Esophagus muscularis mucosa (tissue), 4 donors: ENCODE measurements at places on chromosomes 1 and 21. TPM values are rescaled to one million over a fixed set of nuclear protein-coding genes. Genes with fewer than 3 reads are reported as not detected.
A peak's percentile ranks its signal among the peaks of the same experiment; 100 is the strongest.

DNA sequence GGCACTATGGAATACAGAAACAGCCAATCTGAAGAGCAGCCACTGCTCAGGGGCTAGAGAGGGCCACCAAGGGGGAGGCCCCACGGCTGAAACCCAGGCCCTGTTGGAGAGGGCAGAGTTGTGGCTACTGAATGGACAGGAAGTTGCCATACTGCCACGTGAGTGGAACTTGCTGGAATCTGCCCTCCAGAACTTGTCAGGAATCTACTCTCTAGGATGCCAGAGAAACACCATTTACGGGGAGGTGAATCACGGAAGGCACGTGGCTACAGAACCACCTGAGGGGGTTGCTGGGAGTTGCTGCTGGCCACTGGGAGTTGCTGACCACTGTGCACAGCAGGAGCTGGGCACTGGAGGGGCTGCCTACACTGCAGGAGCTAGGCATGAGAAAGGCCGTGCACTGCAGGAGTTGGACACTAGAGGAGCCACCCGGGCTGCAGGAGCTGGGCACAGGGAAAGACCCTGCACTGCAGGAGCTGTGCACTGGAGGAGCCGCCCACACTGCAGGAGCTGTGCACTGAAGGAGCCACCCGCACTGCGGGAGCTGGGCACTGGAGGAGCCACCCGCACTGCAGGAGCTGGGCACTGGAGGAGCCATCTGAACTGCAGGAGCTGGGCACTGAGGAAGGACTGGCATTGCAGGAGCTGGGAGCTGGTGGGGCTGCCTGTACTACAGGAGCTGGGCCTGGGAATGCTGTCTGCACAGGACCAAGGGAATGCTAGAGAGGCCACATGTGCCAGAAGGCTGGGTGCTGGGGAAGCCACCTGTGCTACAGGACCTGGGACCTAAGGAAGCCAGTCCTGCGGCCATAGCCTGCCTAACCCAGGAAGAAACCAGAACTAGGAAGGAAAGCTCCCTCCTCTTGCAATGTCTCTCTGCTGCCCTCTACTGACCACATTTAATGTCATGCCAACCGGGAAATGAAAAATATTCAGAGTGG, 343.4 kb downstream of the MATN1 start:
- no peaks in the 10 kb centered on the region for H3K36me3 ChIP-seq

DFFA gene
- total RNA-seq = 17.9 TPM

GRCh38 chr1:204170494-204171155, 4.5 kb upstream of the REN start:
- no peaks in the 10 kb centered on the region for H3K4me1 ChIP-seq
- DNase-seq = no peak
- no peaks in the 10 kb centered on the region for H3K27me3 ChIP-seq
- H3K27ac ChIP-seq = no peak overlapping the region
- no peak overlapping the region for H3K4me3 ChIP-seq
- no peaks in the 10 kb centered on the region for H3K36me3 ChIP-seq

DNA sequence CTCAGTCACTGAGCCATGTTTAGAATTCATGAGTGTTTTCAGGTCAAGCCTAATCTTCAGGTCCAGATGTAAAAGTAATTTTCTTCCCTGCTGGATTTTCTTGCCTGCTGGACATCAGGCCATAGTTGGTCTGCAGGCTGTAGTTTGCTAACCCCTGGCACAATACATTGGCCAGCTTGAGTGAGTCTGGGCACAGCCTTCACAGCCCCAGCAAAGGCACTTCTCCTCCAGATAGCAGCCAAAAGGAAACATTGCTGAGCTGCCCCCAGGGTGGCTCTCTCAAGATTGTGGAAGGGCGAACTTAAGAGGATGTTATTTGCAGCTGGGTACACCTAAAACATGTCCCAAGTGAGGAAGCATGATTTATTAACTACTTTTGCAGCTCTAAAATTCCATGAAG, 126.8 kb downstream of the PIK3R3 start:
- peak; percentile 21 for DNase-seq
- H3K36me3 ChIP-seq = peaks cover 10% of the 10 kb centered on the region
- H3K27ac ChIP-seq = no peak overlapping the region

- no peak overlapping the region for H3K27ac ChIP-seq
- DNase-seq = no peak
- H3K4me1 ChIP-seq = no peaks in the 10 kb centered on the region
- peaks cover 36% of the 10 kb centered on the region for H3K27me3 ChIP-seq
- no peak overlapping the region for H3K4me3 ChIP-seq
These were observed 86.0 kb downstream of the FOXD2 start for GRCh38 chr1:47523835-47524215.

DNA sequence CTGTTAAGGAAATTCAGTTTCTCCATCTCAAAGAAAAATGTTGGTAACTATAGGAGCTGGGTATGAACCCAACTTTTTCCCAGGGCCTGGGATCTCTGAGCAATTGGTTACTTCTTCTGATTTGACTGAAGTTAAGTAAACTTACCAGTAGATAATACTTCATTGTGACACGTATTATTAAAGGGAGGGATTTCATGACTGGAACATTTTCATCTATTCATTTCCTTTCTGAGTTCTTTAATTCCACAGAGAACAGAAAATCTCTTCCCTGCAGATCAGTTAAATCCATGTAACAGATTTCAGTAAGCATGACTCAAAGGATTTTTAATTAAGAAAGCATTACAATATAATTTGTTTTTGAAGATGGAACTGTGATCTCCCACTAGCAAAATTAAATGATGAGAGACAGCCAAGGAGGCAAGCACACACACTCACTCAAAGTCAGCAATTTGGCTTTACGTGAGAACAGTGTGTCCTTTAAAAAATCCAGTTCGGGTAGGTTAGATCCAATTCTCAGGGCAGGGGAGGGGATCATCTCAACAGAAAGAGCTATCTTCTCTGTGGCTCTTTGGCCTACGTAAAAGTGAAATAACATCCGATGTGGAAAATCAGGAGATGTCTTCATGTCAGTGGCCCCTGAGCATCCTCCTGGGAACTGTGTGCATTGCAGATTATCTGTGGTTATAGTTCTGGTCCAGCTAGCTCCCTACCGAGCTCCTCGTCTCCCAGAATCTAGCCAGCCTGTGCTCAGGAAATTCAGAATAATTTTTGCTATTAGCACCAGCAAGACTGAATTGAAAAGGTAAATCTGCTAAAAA, 10.8 kb upstream of the MYOC start:
- peaks cover 74% of the 10 kb centered on the region for H3K4me1 ChIP-seq
- H3K27me3 ChIP-seq = no peaks in the 10 kb centered on the region
- no peaks in the 10 kb centered on the region for H3K36me3 ChIP-seq
- H3K4me3 ChIP-seq = no peak overlapping the region

BGLAP gene
- total RNA-seq = not detected

DNA sequence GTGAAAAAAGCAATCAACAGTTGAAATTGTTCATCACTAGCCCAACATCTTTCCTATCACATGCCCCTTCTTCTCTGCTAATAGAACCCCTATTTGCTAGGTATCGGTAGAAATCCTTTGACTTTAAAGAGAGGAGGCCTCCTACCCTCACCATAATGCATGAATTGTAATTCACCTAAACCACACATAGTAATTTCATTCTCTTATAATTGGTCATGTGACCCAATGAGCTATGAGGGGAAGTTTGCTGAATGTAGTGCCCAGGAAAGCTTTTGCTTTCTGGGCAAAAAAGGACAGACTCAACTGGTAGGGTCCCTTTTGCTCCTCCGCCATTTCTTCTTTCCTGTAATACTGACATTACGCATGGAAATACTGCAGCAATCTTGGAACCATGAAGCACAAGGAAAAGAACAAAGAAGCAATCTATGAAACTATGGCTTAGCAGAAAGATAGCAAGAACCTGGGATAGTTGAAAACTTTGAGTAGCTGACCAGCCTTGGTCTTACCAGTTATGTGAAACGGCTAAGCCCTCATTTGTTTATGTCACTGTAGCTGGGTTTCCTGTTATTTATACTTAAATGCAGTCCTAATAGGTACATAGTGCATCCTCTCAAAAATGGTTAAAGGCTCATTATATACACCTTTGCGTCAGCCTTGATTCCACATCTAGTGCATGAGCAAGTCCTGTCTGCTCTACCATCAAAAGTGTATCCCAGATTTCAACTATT, 10.2 kb upstream of the CHI3L2 start:
- no peak overlapping the region for H3K27ac ChIP-seq
- H3K36me3 ChIP-seq = no peaks in the 10 kb centered on the region
- no peak for DNase-seq
- no peaks in the 10 kb centered on the region for H3K4me1 ChIP-seq
- H3K27me3 ChIP-seq = peaks cover 6% of the 10 kb centered on the region
- no peak overlapping the region for H3K4me3 ChIP-seq

F3 gene
- 18.3 TPM for total RNA-seq

DNA sequence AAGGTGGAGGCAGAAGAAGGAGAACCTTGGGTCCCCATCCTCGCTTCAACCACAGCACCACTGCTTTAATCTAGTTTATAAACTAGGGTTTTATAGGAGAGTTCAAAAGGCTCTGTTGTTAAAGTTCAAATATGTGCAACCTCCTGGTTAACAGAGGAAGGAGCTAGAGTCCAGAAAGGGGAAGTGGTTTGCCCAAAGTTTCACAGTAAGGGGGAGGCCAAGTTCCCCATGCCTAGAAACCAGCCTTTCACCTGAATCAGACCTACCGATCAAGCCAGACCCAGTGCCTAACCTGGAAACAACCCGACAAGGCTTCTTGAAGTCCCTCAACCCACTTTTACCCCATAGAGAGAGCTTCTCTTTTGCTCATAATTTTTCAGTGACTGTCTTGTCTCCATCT, 106.5 kb downstream of the PLPP3 start:
- H3K27ac ChIP-seq = no peak overlapping the region
- H3K4me3 ChIP-seq = no peak overlapping the region
- no peaks in the 10 kb centered on the region for H3K27me3 ChIP-seq
- no peaks in the 10 kb centered on the region for H3K36me3 ChIP-seq
- DNase-seq = no peak
- peaks cover 52% of the 10 kb centered on the region for H3K4me1 ChIP-seq

TNFRSF4 gene
- total RNA-seq = 0.71 TPM

- H3K36me3 ChIP-seq = no peaks in the 10 kb centered on the region
- H3K27me3 ChIP-seq = no peaks in the 10 kb centered on the region
- H3K27ac ChIP-seq = no peak overlapping the region
- H3K4me1 ChIP-seq = no peaks in the 10 kb centered on the region
- DNase-seq = no peak
These were observed 32.4 kb upstream of the ATP1A1 start for GRCh38 chr1:116340506-116341231.

DNA sequence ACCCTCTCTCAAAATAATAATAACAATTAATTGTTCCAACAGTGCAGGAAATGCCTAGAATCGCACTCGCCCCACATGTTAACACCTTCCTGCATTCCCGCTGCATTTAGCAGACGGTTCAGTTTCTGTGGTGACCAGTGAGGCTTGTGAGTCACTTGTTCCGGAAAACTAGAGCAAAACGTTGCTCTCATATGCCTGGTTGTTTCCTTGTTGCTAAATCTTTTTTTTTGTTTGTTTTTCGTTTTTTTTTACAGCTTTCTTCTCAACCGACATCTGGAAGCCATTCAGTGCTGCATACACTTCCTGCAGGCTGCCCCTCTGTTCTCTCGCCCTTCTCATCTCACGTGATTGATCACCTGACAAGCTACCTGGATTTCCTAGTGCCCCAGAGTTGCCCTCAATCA, 56.9 kb upstream of the TMPRSS2 start:
- H3K4me1 ChIP-seq = no peaks in the 10 kb centered on the region
- DNase-seq = no peak
- no peak overlapping the region for H3K4me3 ChIP-seq
- no peaks in the 10 kb centered on the region for H3K27me3 ChIP-seq
- no peak overlapping the region for H3K27ac ChIP-seq
- H3K36me3 ChIP-seq = no peaks in the 10 kb centered on the region

NR1I3 gene
- total RNA-seq = not detected

ICOSLG gene
- 1.7 TPM for total RNA-seq

GRCh38 chr1:185245466-185245865, 71.6 kb downstream of the IVNS1ABP start:
- no peak overlapping the region for H3K27ac ChIP-seq
- H3K27me3 ChIP-seq = no peaks in the 10 kb centered on the region
- DNase-seq = no peak

- no peak overlapping the region for H3K27ac ChIP-seq
- H3K27me3 ChIP-seq = no peaks in the 10 kb centered on the region
- peaks cover 41% of the 10 kb centered on the region for H3K4me1 ChIP-seq
These were observed 7.5 kb upstream of the LAMC2 start for GRCh38 chr1:183178545-183178944.

TRIM58 gene
- total RNA-seq = 7.3 TPM

- no peak for DNase-seq
- H3K27me3 ChIP-seq = no peaks in the 10 kb centered on the region
- no peak overlapping the region for H3K4me3 ChIP-seq
- no peaks in the 10 kb centered on the region for H3K36me3 ChIP-seq
- H3K4me1 ChIP-seq = no peaks in the 10 kb centered on the region
These were observed 528.2 kb downstream of the SMYD3 start for GRCh38 chr1:245978915-245979314.

TRPM2 gene
- total RNA-seq = 2.5 TPM

DNA sequence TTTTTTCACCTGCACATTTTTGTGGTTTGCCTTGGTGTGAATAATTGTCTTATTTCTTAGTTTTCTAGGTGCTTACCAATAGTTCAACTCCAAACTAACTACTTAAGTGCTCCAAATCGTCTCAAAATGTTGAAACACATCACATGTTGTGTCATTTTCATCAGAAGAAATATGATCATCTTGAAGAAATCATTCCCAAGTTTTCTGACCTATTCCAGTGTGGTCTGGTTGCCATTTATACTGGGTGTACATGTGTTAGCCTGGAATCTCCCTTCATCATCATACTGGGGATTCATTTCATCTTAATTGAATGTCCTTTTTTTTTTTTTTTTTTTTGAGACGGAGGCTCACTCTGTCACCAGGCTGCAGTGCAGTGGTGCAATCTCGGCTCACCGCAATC, 67.0 kb downstream of the EIF2B3 start:
- H3K4me3 ChIP-seq = no peak overlapping the region
- no peaks in the 10 kb centered on the region for H3K4me1 ChIP-seq
- H3K36me3 ChIP-seq = no peaks in the 10 kb centered on the region
- no peaks in the 10 kb centered on the region for H3K27me3 ChIP-seq
- no peak overlapping the region for H3K27ac ChIP-seq

TNFRSF1B gene
- 55.5 TPM for total RNA-seq

- no peak for DNase-seq
- no peak overlapping the region for H3K27ac ChIP-seq
- peaks cover 25% of the 10 kb centered on the region for H3K4me1 ChIP-seq
- no peaks in the 10 kb centered on the region for H3K36me3 ChIP-seq
These were observed 48.4 kb upstream of the CLIC4 start for GRCh38 chr1:24696756-24697330.

DNA sequence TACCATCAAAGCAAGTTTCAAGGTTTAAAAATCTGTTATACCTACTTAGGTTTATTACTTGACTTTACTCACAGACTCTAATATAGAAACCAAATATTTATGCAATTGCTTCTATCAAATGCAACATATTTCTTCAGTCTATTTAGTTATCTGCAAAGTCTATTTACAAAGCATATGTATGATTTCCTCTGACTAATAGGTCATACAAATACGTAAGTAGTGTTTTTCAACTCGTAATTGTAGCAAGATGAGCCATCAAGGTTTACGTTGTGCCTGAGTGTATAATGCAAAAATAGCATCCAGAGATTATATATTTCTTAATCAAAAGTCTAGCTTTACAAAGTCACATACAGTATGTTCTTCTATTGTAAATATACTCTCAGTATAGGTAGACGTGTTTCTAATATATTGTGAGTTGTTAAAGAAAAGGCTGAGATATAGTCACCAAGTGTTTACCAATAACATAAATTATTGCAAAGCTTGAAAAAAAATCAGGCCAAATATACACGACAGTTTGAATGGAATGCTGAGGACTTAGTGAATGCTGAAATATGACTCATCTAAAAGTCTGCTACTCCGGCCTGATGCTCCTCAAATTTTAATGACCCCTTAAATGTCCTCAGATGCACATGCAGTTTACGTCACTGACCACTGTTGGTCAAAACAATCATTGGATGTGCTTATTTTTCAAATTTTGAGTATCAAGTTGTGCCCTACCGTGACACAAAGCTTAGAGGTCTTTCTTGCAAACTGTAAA, 48.4 kb downstream of the ADAMTS5 start:
- peaks cover 4% of the 10 kb centered on the region for H3K36me3 ChIP-seq
- no peaks in the 10 kb centered on the region for H3K27me3 ChIP-seq
- H3K4me1 ChIP-seq = peaks cover 2% of the 10 kb centered on the region
- no peak overlapping the region for H3K27ac ChIP-seq
